ENCODE measurements at places on chromosomes 16 and 17.

GRCh38 chr17:15970500-15970899, 25.6 kb downstream of the ADORA2B start:
- no peak for DNase-seq

DNA sequence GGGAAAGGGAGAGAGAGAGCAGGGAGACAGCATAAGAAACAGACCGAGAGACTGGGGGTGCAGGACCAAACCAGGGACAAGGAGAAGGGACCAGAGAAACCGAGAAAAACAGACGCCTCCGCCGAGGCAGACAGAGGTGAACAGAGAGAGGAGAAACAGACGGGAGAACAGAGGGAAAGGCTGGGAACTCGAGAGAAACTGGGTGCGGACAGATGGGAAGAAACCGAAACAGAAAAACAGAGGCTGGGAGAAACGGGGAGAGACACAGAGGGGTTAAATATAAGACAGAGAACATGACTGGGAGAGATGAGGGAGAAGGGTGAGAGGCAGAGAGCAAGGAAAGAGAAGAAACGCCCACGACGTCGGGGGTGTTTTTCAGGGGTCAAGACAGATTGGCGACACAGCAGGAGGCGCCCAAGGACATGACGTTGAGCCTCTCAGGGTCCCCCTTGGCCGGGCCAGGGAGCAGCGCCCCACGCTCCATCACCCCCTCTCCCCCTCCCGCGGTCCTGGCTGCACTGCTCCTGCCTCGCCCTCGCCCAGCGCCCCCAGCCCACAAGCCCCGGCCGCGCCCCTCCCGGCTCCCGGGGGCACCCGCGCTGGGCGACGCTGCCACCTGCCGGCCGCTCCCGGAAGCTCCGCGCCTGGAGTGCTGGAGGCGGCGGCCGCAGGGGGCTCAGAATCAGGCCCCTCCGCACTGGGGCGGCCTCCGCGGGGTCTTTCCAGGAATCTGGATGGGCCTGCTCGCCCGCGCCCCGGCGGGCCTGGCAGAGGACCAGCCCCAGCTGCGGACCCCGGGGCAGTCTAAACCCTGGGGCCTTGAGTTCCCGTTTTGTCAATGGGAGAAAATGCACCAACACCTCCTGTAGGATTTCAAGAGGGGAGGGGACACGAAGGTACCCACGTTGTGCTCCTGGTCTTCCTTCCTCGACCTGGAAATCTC, 1.3 kb upstream of the TMEM92 start:
- DNase-seq: no peak

- no peak for DNase-seq
Measured at GRCh38 chr17:27471321-27472269, 15.3 kb downstream of the KSR1 start.

DNA sequence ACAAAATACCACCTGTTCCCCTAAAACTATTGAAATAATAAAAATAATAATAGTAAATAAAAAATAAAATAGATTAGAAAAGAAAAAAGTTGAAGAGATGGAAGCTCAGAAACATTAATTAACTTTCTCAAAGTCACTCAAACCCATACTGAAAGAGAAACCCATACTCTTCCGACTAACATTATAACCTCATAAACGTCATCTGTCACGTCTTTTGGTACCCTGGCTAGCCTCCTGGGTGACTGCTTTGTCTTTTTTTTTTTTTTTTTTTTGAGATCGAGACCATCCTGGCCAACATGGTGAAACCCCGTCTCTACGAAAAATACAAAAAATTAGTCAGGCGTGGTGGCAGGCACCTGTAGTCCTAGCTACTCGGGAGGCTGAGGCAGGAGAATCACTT, 7.6 kb downstream of the SLFN12L start:
- DNase-seq: no peak
